ENCODE measurements at places on chromosomes 1 and 21.

DNA sequence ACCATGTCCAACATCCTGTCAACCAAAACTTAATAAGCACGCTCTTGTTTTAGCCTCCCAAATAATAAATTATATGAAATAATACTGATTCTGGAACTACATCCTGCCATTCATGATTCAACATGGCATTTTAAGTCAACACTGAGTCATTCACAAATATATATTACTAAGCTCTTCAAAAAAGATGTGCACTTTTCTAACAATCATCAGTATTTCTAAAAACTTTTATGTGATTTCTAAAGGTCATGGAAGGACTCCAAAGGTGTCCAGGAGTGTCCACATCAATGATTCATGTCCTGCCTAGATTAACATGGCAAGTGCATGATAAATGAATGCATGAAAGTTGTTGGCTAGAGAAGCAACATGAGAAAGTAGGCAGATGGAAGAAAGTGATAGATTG is 51.6 kb downstream of the NEGR1 start:
- peak; percentile 59 for DNase-seq

- no peak for DNase-seq
Observed at GRCh38 chr1:160724465-160725242, 13.0 kb upstream of the CD48 start.

DNA sequence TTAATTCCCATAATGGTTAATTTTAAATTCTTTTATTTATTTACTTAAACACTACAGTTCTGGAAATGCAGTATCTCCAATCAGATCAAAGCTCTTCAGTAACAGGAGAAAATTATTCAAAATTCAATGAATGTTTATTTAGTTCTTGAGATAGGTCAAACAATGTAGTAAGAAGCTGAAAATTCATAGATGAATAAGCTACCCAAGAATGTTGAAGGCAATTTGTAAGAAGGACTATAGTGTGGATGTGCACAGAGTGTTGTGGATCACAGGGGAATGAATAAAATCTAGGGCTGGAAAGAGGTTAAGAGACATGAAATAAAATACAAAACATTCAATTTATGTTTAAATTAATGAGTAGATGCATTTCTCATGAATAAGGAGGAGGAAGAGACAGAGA is 72.0 kb downstream of the OLFM3 start:
- DNase-seq = no peak

GRCh38 chr1:160549665-160550006 is 26.6 kb upstream of the SLAMF6 start:
- no peak for DNase-seq

DNA sequence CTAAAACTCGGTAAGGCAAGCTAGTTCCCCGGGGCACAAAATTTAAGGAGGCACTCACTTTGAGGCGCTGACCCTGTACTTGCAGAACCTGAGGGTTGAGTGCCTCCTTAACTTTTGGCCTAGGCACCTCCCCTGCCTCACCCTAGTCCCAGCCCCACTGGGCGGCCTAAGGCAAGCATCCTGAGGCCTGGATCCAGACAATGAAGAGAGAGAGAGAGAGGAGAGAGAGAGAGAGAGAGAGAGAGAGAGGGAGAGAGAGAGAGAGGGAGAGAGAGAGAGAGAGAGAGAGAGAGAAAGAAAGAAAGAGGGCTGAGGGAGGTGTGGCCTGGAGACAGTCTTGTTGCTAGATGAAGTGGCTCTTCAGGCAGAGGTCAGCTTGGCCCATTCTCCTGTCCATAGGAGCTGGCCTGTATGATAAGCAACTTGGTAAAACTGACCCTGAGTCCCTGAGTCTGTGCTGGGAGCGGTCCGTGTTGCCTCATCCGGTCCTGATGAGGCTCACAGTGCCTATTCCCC is 7.4 kb upstream of the LRRN2 start:
- no peak for DNase-seq

- no peak for DNase-seq
Observed at GRCh38 chr1:209397910-209398309, 185.6 kb upstream of the CAMK1G start.

DNA sequence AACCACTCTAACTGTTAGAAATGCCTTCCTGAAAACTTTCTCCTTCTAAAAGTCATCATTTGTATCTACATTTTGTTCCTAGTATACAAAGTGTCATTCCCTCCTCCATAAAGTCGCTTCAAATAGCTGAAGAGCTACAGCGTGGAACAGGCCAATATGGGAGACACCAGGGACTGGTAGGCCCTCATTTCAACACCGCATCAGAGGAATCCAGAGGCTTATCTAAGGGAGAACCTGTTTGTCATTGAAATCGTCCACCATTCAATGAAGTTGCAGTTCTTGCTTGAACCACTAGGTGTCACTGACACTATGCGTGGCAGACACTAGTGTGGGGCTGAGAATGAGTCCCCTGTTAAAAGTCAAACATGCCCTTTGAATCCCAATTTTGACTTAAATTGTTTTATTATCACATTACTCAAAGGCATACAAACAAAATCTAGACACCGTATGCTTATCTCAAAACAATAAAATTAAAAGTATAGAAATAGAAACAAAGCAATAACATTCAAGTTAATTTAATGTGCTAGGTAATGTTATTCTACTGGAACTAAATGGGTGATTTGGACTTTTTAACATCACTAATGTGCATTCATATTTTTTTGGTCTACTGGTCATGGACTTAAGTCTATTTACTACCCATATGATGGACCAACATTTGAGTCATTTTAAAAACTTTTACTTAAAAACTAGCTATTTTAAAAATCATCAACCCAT is 182.3 kb downstream of the FCRL5 start:
- peak; percentile 57 for DNase-seq

GRCh38 chr1:205817364-205817763 is 4.4 kb upstream of the SLC41A1 start:
- DNase-seq = no peak

- DNase-seq = peak; percentile 82
Observed at GRCh38 chr1:64133036-64133435, 70.4 kb upstream of the UBE2U start.

- DNase-seq = peak; percentile 29
Observed at GRCh38 chr1:35447278-35447677, 109.9 kb downstream of the KIAA0319L start.

DNA sequence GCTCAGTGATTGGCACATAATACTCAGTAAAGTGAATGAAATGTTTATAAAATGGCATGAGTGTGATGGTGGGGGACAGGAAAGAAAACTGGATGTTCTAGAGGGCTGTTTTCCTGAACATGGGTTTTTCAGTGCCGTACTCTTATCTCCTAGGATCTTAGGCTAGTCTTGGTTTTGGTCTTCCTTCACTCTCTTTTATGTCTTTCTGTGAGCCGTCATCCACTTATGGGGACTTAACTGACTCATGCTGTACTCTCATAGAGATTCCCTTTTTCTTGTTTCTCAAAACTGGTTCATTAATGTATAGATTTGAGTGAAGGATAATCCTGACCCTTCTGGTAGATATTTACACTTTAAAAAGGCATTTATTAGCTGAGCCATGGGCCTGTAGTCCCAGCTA is 16.6 kb downstream of the AGO3 start:
- DNase-seq = no peak

GRCh38 chr1:245301162-245301580 is 146.4 kb downstream of the KIF26B start:
- peak; percentile 64 for DNase-seq

GRCh38 chr21:37370152-37371040 is 3.8 kb downstream of the DYRK1A start:
- peak; percentile 69 for DNase-seq

DNA sequence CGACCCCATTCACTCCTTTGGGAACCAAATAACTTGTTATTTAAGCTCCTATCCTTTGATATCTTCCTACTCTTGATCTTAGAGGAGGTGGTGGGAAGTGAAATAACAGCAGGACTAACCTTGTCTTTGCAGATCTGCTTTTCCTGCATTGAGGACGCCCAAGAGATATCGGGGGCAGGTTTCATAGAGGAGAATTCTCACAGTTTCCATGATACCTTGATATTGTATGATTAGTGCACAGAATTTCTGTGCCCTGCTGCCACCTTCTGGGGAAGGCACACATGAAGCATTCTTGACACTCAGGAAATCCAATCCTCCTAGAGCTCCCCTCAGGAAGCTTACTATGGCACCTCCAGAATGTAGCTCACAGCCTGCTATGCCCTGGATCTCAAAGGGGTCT is 1.6 kb downstream of the CD1B start:
- DNase-seq = no peak

DNA sequence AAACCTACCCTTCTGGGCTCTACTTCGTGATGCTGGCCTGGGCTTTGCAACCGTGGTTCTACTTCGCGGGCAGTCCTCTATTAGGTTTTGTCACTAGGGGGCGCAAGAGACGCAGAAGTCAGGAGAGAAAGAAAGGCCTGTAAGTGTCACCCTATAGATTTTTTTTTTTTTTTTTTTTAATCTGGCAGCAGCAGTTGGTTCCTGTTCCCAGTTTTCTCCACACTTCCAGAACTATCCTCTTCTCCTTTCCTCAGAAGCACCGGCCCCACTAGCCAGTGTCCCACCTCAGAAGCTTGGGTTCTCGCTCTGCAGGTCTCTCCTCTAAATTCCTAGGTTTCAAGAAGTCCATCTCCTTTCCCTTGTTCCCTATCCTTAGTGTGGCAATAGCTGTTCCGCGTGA is 9.1 kb upstream of the LCE2D start:
- DNase-seq = peak; percentile 58

GRCh38 chr1:81654147-81654546 is 146.6 kb upstream of the ADGRL2 start:
- DNase-seq = peak; percentile 49

- no peak for DNase-seq
Observed at GRCh38 chr1:208343226-208343625, 99.0 kb upstream of the PLXNA2 start.

DNA sequence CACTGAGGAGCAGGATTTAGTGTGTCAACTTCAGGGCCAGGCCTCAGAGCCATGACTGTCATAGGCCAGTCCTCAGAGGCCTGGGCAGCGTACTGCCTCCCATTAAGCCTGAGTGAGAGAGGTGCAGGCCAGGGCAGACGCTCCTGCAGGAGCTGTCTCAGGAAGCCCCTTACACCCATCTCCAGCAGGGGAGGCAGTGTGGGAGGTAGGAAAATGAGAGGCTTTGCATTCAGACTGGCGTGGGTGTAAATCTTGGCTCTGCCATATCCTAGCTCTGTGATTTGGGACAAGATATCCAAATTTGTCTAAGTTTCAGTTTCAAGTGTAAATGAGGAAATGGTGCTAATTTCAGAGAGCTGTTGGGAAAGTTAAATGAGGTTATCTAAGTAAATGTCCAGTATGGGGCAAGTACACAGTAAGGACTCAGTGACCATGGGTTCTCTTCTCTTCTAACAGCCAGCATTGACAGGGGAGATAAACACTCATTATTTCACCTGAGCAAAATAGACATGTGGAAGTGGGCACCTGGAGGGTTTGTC is 184.1 kb downstream of the ZSCAN20 start:
- no peak for DNase-seq

GRCh38 chr1:70420320-70420719 is 9.3 kb downstream of the CTH start:
- DNase-seq = no peak

DNA sequence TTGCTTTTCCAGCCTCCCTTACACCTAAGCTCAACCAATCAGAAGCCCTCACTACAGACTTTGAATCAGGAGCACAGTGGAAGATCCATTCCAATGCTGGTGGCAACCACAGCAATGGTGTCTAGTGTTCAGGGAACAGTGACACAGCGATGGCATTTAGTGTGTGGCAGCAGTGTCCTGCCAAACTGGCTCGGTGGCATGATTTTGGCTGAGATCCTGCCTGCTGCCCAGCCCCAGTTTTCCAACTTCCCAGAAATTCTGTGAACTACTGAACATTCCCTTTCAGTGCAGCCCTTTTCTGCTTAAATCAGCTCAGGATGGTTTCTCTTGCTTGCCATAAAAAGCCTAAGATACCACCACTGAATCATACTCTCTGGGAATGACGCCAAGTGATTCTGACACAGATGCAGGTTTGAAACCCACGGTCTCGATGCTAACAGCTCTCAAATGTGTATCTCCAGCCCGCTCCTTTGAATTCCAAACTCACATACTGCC is 8.8 kb downstream of the ASAP3 start:
- peak; percentile 89 for DNase-seq

All from cardiac fibroblast (primary cell).